ENCODE measurements at places on chromosomes 16 and 17.

GRCh38 chr17:73480740-73481139 is 163.5 kb downstream of the SDK2 start:
- no peak for DNase-seq

GRCh38 chr16:12229759-12230594 is 253.4 kb downstream of the SNX29 start:
- DNase-seq, result no peak

DNA sequence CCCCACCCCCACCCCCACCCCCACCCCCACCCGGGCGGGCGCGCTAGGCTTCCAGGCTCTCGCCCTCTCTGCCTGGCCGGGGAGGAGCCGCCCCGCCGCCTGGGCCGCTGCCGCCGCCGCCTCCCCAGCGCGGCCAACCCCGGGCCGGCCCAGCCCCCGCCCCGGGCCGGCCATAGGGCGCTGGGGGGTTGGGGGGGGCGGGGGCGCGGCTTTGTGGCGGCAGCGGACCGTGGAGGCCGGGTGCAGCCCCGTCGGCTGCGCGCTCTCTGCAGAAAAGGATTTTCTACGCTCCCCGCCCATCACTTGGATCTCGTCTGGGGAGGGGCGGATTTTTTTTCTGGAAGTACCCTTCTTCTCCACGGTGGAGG is 230.9 kb downstream of the MRTFB start:
- no peak for DNase-seq

- DNase-seq, result no peak
These were observed 376.2 kb upstream of the TOM1L1 start for GRCh38 chr17:54524501-54524900.

GRCh38 chr17:61018938-61019337 is 341.3 kb downstream of the BCAS3 start:
- DNase-seq, result no peak

DNA sequence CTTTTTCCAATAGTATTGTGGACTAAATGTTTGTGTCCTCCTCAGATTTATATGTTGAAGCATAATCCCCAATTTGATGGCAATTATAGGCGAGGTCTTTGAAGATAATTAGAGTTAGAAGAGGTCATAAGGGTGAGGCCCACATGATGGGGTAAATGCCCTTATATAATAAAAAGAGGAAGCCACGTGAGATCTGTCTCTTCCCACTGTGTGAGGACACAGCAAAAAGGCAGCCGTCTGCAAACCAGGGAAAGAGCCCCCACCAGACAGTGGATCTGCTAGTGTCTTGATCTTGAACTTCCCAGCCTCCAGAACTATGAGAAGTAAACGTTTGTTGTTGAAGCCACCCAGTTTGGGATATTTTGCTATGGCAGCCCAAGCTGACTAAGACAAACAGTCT is 76.0 kb downstream of the LYRM1 start:
- DNase-seq, result no peak

DNA sequence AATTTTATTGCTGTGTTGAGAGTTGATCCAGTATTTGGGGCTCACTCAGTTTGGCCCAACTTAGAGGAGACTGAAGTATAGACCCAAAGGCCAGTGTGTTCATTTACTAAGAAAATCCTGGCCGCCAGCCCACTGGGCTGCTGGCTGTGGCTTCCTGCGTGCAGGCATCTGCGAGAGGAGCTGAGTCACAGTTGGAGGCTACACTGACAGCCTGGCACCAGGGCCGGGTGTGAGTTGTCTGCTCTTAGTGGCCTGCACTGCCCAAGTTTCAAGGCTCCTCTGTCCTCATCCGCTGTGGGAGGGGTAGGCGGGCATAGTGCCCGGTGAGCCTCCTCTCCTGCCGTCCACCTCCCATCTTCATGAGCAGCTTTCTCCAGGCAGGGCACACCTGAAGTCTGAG is 54.2 kb downstream of the PLD6 start:
- DNase-seq, result no peak

DNA sequence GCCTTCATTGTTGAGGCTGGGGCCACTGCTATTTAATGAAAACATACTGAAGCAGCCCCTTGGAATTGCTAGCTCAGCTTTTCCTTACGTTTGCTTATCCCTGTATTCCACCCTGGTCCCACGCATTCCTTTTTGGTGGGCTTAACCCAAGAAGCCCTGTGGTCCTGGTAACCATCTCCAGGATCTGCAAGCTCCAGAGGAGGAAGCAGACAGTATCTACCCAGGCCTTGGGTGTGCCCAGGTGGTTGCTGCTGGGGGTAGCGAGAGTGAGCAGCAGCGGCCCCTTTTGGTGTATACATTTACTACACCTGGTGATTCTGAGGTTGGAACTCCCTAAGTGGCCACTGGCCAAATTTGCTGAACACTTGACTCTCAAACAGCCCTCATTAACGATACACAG is 97.7 kb downstream of the CBLN1 start:
- DNase-seq, result no peak

DNA sequence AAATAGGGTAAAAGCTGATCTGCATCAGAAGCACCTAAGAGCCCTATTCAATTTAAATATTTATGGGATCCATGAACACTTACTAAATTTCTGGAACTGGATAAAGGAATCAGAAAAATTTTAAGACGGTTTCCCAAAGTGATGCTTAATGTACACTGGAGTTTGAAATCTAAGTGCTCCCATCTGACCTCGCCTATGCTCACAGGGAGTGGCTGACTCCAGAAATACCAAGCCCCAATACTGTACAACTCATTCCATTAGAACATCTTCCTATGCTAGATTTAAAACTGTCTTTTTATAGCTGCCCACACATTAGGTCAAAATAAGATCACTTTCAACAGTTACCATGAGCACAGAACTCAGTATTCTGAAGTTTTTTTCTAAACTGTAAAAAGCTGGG is 1214.6 kb downstream of the CDH11 start:
- no peak for DNase-seq

GRCh38 chr17:75102385-75102821 is 7.4 kb upstream of the ARMC7 start:
- no peak for DNase-seq

DNA sequence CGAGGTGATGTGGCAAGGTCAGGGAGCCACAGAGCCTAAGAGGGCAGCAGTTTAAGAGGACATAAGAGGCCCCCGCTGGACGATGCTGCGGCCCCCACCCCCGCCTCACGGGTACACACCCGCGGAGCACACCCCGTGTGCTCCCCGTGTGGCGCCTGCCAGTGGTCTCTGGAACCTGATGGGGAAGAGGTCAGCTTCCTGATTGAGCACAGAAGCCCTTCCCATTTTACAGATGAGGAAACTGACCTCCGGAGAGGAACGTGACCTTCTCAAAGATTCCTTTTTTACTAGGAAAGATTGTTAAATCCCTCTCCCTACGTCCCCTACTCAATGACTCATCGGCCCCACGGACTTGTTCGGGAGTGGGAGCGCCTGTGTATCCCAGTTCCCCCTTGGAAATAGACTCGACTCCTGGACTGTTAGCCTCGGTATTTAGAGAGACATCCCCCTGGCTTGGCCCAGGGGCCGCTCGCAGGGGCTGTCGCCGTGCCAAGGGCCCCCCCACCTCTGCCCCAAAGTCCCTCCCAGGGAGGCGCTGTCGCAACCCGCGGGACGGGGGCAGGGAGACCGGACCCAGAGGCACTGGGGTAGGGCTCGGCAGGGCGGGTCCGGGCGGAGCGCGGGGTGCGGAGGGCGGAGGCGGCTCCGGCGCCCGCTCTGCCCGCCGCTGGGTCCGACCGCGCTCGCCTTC is at the start of gene ABCC3:
TSS of gene ABCC3 (plus strand) at position 658 of the 691 bp plus-strand sequence. CDS start 56 bp downstream, outside the sequence.
- no peak for DNase-seq

DNA sequence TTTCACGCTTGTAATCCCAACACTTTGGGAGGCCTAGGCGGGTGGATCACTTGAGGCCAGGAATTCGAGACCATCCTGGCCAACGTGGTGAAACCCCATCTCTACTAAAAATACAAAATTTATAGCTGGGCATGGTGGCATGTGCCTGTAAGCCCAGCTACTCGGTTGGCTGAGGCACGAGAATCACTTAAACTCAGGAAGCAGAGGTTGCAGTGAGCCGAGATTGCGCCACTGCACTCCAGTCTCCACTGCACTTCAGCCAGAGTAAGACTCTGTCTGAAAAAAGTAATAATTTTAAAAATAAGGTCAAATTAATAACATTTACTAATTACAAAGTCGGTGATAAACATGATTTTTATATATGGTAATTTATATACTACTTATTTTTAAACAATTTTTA is 155.9 kb downstream of the AXIN2 start:
- no peak for DNase-seq

GRCh38 chr16:84803146-84803545 is 16.6 kb upstream of the CRISPLD2 start:
- DNase-seq, result no peak

DNA sequence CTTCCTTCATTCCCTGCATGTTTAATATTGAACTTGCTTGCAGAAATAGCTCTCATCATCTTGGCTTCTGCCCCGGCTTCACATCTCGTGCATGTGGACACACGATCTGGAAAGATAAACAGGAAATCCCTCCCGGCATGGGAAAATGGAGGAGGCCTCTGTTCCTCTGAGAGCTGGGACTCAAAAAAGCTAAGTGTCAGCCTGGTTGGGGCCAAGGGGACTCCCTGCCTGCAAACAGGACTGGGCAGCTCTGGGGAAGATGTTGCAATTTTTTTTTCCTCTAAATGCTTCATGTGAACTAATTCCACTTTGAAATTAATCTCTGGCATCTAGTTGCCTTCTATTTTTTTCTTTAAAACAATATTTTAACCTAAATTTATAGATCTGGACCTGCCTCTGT is 24.8 kb downstream of the ITPRIPL2 start:
- no peak for DNase-seq

- no peak for DNase-seq
These were observed 79.8 kb downstream of the ARHGAP17 start for GRCh38 chr16:24935336-24935735.

GRCh38 chr17:62191390-62192361 is 126.6 kb upstream of the MED13 start:
- DNase-seq, result no peak

GRCh38 chr17:66040402-66040801 is 151.5 kb downstream of the CEP112 start:
- DNase-seq, result no peak

Data from stimulated activated CD8-positive, alpha-beta memory T cell treated with anti-CD3 and anti-CD28 coated beads, Interleukin-4, amount 100 ng/mL, for 1 hour (primary cell).